ENCODE measurements at places on chromosomes 1 and 21.
A peak's percentile ranks its signal among the peaks of the same experiment; 100 is the strongest.

GRCh38 chr1:89727517-89728312 lies 93.1 kb upstream of the LRRC8D start:
- DNase-seq, result no peak

DNA sequence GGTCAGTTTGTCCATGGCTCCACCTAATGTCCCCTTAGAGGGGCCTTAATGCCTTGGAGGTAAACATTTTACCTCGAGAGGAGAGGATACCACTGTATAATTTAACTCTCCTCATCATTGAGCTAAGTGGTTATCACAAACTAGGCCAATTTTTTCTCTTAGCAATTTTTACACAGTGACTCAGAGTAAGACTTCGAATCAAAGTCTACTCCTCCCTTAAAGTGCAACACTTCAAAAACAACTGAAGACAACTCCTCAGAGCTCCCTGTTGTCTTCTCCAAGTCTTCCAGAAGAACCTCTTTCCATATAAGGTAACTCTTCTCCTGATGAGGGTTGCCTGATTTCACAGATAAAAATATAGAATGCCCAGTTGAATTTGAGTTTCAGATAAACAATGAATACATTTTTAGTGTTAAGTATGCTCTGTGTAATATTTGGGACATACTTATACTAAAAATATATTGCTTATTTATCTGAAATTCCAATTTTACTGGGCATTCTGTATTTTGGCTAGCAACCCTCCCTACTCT lies 4.9 kb upstream of the PTGFRN start:
- DNase-seq, result no peak

DNA sequence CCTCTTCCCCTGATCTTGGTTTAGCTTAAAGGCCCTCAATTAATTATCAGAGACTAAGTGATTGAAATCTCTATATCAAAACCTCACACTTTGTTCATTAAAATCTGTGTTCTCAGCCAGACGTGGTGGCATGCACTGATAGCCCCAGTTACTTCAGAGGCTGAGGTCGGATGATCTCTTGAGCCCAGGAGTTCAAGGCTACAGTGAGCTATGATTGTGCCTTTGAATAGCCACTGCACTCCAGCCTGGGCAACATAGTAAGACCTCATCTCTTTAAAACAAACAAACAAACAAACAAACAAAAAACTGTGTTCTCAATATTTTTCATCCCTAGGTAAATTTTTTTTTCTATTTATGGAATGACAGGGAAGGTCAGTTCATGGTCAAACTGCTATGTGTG lies 18.7 kb downstream of the TRMT13 start:
- DNase-seq, result no peak

DNA sequence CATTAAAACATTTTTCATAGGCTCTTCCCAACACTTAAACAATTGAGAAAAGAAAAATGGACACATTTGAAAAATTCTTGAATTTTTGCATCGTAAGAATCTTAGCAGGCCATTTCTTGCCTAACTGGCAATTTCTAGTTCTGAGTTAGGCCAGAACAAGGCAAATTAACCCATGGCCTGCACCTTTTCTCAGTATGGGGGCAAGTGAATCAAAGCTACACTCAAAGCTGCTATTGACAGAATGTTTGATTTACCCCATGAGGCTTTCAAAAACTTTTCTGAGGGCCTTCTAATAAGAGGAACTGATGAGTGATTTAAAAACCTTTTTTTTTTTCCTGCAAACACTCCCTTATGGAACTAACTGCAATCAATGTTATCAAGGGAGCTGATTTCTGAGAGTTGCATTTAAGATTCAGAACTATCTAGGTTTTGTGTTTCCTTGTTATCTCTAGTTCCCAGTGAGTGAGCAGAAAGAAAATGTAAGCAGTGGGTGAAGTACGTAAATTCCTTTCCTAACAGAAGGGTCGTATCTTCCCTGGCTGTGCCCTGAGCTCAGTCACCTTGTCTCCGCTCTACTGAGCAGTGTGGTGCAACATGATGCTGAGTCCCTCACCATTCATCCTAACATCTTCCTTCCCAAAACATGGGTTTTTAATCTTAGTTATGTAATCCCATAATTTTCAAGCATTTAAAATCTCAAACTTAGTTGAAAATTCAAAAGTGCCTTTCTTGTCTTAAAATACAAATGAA lies 353.7 kb downstream of the DPYD start:
- DNase-seq, result no peak

DNA sequence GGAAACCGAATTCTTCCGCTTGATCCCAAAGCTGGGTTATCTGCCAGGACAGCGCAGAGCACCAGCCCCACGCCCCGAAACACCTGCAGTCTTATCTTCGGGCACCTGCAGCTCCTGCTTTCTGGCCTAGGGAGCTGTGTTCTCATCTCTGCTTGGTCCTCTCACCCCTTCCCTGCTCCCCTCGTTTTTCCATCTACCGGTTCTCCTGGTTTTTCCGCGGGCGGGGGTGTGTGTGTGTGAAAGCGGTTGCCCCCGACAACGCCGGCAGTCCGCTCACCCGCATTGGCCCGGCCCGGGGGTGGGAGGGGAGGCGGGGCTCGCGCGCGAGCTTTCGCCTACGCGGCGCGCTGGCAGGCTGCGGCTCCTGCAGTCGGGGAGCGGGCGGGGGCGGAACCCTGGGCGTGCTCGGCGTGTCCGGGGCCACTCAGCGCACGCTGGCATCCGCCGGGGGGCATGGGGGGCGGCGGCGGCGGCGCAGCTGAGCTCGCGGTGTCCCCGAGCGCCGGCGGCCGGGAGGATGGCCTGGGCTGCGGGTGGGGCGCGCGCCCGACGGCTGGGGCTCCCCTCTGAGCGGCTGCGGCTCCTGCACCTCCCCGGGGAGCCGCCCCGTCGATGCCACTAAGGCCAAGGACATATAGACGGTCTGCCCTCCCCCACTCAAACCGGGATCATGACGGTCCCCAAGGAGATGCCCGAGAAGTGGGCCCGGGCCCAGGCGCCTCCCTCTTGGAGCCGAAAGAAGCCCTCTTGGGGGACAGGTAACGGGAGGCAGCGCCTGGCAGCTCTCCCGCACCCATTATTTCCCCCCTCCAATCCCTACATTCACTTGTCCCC lies 3.2 kb downstream of the ATP8B2 start:
- DNase-seq, result peak; percentile 88

- DNase-seq, result no peak
Measured at GRCh38 chr1:52454779-52455178, 50.4 kb downstream of the PRPF38A start.

DNA sequence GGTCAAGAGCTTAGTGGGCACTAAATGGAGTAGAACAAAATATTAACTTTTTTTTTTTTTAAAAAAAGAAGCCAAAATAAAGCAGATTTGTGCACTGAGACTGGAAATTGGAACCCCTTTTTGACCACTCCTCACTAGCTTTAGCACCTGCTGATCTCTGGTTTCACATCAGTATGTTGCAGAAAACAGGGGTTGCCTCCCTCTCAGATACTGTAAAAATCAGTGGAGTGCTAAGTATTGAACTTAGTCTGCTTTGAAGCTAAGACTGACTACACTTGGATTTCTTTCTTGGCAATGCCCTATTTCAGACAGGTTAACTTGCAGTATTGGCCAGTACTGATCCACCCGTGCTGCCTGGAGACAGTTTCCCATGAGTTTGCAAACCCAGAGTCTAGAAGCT lies 2.7 kb upstream of the KIAA0040 start:
- no peak for DNase-seq

DNA sequence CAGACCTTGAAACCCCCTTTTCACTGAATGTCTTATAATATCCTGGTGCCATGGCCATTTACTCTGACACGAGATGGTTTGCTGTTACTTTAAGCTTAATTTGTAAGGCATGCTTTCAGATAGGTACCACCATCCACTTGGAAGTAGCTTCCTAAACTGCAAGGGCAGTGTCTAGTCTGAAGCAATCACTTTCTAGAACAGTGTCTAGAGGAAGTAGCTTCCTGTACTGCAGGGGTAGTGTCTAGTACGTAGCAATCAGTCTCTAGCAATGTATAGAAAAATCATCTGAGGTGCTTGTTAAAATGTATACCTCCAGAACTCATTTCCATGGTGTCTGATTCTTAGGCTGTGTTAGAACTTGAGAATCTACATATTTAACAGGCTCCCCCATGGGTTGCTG lies 42.5 kb downstream of the ZBTB40 start:
- no peak for DNase-seq

DNA sequence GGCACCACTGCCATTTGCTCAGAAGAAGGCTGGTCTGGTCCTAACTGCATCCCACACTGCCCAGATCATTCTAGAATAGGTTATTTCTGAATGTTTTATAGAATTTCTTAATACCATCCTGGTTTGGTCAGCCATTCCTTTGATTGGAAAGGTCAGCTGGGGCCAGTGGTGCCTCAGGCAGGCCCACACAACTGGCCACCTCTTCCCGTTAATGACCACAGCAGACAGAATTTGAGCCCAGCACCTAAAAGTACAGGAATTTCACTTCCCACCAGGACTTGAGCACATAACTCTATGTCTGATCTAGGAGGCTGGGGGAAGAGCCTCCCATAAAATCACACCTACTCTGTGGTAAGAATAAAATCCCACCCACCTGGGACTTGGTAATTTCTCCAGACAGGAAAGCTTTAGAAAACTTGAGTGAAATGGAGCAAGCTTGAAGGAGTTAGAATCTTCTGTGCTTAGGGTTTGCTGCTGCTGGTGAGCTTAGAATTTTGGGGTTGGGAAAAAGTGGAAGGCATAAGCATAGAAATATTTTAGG lies 6.6 kb upstream of the PLA2G2C start:
- DNase-seq, result no peak

DNA sequence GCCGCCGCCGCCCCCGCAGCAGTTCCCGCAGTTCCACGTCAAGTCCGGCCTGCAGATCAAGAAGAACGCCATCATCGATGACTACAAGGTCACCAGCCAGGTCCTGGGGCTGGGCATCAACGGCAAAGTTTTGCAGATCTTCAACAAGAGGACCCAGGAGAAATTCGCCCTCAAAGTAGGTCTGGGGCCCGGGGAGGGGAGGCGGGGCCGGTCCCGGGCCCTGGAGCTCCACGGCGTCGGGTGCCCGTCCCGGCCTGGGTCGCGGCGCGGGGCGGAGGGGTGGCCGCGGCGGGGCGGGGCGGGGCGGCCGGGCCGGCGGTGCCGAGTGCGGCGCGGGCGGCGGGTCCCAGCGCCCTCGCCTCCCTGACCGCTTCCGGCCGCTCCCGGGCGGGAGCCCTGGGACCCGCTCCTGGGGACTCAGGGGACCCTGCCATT lies 646 bp downstream of the MAPKAPK2 start:
- DNase-seq, result peak; percentile 59

GRCh38 chr1:8580566-8580965 lies 236.9 kb downstream of the RERE start:
- no peak for DNase-seq

DNA sequence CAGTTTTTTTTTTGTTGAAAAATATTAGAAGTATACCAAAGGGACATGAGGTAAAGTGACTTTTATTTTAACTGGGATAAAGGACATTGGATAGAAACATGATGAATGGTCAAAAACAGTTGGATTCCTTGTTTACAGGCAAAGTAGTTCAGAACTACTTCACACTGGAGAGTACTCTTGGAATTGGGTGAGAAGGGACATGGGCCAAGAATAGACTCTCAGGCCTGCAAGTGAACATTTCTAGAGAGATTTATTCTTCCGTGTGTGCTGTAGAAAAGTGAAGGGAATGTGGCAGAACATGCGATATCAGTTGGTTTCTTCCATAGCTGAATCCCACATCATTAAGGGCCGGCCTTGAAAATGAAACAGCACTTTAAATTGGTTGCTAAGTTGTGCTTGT lies 290.5 kb downstream of the ADGRL2 start:
- no peak for DNase-seq

- DNase-seq, result no peak
Measured at GRCh38 chr1:98280049-98280448, 359.2 kb upstream of the DPYD start.
